ENCODE measurements at places on chromosomes 3 and 15.

DNA sequence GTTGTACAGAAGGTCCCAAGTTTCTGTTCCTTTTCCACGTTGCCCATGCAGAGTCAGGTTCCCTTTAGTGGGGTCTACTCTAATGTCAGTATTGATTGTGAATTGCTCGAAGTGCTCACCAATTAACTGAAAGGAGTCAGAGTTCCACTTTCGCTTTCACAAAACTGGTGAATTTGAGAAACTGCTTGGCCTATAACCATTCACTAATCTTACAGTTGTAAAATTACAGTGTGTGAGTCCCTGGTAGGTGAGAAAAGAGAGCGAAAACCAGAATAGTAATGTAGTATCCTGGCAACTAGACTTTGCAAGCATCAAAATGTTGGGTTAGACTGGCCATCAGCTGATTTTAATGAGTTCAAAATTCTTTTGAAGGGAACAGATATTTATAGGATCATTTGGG, 237.5 kb upstream of the CHRM5 start:
- no peak for DNase-seq

GRCh38 chr3:128385080-128385832, 81.4 kb downstream of the DNAJB8 start:
- DNase-seq, result peak; percentile 28

DNA sequence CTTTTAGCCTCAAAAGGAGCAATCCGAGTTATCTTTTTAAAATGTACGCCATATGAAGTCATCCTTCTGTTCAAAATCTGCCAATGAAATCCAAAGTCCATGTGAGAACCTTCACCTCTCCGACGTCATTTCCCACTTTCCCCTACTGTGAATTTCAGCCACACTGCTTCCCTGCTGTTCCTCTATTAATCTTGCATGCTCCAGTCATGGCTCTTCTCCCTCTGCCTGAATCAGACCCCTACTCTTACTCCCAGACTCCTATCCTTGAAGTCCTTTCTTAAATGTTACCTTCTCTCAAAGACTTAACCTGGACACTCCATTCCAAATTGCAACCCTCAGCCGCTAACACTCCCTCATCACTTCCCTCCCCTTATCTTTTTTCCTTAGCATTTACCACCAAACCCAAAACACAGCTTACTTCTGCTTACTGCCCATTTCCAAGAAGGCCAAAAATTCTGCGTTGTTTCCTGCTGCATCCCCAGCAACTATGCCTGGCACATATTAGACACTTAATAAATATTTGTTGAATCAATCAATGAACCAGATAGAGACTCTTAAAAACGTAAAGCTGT, 1.2 kb downstream of the NKIRAS1 start:
- no peak for DNase-seq

DNA sequence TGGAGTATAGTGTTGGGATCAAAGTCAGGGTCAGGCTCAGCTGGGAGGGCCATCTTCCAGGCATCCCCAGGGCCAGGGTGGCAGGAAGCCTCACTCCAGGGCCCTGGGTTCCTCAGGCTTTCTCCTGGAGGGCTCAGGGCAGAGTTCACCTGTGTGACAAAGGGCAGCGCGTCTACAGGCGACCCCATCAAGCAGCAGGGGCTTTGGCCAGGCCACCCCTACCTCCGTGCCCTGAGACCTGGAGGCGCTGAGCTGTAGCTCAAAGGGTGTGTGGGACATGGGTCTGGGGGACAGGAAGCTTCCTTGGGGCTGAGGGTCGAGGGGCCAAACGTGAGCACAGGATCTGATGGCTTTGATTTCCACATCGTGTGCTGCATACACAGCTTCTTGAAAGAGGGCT, 12.8 kb downstream of the SPTBN5 start:
- DNase-seq, result no peak

DNA sequence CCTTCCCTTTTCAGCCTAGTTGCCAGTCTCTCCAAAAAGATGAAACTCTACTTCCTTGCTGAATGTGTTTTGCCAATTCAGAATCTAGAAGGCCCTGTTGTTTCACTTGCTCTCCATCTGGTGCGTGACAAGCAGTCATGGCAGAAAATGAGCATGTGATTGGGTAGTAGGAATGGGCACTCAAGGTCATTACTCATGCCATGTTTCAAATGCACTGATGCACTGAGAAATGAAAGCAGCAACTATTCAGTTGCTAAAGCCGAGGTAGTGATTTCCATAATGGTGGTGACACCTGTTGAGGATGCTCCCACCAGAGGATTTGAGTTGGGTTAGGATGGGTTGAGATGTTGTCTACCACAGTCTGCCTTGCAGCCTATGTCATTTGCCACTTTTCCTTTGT, 12.7 kb downstream of the ZBTB38 start:
- no peak for DNase-seq

DNA sequence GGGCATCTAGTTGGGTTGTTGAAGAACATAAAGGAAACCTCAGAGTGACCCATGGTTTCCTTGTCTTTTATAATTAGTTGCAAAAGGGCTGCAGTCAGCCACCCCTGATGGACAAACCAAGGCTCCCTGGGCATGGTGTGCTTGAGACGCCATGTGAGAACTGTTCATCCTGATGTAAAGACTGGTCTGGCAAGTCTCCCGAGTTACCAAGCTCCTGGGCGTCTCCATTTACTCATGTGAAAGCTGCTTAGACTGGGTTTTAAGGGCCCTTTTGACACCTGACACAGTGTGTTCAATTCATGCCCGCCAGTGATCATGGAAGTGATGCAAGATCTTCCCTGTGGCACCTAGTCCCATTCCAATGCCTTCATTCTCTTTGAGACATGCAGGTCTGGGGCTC, 49.4 kb downstream of the GRK7 start:
- DNase-seq, result no peak

DNA sequence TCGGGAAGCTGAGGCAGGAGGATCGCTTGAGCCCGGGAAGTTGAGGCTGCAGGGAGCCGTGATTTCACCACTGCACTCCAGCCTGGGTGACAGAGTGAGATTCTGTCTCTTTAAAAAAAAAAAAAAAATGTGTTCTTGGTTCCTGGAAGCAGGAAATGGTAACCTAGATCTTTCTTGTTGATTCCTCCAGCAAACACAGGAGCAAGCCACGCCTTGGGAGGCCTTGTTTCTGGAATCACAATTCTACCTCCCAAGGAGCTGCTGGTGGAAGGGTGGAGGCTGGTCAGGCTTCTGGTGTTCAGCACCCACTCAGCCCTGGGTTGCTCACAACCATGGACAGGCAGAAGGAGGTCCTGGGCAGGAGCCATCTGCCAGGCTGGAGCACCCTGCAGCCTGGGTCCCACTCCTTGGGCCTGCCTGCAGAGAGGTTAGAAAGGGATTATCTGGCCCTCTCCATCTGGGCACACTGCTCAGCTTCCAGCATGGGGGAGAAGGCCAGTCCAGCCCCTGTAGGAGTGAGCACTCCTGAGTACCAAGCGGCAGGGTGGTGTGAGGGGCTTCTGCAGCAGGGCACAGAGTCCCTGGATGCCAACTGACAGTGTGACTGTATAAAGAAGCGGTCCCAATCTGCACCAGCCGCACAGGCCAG, 65.6 kb downstream of the ABTB1 start:
- peak; percentile 62 for DNase-seq

GRCh38 chr3:126515066-126515706, 2.4 kb downstream of the UROC1 start:
- no peak for DNase-seq
